ENCODE measurements at places on chromosomes 13 and 19.

GRCh38 chr19:10085641-10086590 lies at the start of gene SHFL:
Gene SHFL (plus strand): TSS chr19:10086317. CDS start chr19:10086428, 111 bp downstream.
- DNase-seq = peak; percentile 67

DNA sequence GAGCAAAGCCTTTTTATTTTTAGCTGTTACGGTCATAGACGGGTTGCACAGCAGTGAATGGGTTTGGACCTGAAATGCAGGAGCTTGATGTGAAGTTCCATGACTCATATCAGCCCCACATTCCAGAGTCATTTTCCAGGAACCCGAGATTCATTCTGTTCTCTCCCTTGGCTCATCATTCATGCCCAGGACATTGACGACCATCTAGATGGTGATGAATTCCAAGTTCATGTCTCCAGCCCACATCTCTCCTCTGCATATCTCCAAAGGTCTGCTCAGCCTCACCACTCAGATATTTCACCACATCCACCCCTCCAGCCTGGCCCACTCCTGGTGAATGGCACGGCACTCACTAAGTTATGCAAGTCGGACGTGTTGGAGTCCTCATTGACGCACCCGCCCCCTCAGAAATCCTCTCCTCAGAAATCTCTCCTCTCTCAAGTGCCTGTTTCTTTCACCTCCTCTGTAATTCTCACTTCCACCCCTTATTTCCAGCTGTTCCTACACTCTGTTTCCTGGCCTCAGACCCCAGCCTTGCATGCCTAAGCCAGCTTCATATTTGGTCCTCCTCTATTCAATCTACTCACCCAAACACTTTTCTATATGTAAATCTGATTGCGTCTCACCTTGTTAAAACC lies 83.1 kb downstream of the ALOX5AP start:
- no peak for DNase-seq

- DNase-seq = no peak
Observed at GRCh38 chr19:18985257-18985656, 44.2 kb upstream of the HOMER3 start.

DNA sequence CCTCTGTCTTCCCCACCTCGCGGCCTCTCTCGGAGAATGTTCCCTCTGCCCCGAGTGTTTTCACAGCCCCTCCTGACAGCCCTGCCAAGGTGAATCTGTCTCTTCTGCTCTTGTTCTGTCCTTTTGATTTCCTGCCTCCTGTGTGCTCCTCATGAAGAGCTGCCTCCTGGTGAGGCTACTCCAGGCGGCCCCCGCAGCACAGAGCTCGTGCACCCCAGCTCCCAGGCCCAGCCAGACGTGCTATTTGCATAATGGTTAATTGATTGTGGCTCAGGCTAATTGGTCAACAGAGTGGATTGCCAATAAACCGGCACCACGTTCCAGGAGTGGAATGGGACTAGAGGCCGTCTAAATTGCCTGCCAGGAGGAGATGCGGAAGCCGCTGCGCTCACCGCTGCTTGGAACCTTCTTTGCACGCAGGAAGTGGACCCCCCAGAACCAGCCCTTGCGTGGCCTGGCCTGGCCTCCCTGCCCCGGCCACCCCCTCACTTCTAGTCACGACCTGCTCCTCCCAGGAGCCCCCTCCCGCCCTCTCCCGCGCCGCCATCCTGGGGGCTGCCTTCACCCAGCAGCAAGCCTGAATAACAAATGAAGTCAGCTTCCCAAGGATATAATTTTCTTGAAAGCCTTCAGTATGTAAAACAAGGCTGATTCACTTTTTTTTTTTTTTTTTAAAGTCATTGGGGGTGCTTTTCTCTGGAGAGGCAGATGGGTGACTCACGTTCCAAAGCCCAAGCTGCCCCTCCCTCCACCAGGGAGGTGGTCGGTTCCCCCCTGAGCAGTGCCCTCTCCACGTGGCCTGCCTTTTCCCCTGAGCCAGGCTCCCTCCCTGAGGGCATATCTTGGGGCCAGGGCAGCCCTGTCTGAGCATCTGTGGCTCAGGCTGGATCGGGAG lies 144.0 kb downstream of the KDM4B start:
- DNase-seq = no peak

- DNase-seq = no peak
Observed at GRCh38 chr19:4781801-4782200, 9.7 kb upstream of the FEM1A start.

DNA sequence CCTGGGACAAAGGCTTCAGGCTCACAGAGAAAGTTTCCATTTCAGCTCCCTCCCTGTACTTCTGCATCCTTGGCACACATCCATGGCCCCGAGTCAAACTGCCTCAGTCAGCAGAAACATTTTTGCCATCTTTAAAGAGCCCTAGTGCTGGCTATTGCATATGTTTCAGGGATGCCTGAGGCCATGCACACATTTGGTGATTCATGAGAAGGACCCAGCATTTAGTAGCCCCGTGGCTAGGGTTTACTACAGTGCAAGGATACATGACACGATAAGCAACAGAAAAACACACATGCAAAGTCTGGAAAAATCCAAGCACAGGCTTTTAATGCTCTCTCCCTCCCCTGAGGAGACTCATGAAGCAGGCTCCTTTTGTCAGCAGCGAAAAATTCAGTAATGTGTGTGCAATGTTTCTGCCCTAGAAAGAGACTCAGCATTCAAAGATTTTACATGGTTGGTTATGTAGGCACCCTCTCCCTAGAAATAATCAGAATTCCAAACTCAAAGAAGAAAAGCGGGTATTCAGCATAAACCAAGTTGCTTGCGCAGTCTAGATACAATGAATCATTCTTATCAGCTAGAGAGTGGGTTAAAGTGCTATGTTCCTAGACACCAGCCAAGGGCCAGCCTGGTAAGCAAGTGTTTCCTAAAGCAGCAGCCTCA lies 17.6 kb downstream of the ACOD1 start:
- no peak for DNase-seq

- DNase-seq = peak; percentile 37
Observed at GRCh38 chr19:28466107-28467045, 746.6 kb downstream of the UQCRFS1 start.

- no peak for DNase-seq
Observed at GRCh38 chr13:44106266-44107152, 226.8 kb downstream of the LACC1 start.

- no peak for DNase-seq
Observed at GRCh38 chr13:78958006-78958405, 299.1 kb upstream of the OBI1 start.

DNA sequence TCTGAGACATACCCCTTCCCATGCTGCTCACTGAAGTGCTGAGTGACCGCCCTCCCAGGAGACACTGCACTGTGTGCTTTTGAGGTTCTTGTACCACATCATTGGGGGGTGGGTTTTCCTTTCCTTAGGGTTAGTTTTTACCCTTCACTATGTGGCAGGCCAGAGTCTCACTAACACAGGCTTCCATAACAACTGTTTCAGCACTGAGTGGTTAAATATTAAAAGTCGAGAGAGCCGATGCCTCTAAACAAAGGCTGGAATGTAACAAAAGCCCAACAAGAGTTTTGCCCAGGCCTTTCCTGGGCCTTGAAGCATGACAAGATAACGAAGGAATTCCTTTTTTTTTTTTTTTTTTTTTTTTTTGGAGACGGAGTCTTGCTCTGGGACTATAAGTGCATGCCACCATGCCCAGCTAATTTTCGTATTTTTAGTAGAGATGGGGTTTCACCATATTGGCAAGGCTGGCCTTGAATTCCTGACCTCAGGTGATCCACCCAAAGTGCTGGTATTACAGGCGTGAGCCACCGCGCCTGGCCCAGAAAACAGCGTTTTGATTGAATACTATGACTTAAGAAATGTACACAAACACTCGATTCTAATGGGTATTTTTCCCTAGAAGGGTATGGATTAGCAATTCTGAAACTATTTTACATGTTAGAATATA lies 46.5 kb downstream of the ZNF823 start:
- no peak for DNase-seq

GRCh38 chr19:2573916-2574315 lies 98.0 kb downstream of the GADD45B start:
- DNase-seq = no peak

- no peak for DNase-seq
Observed at GRCh38 chr13:33033986-33034385, 17.8 kb downstream of the KL start.

- no peak for DNase-seq
Observed at GRCh38 chr19:41739361-41739760, 16.0 kb upstream of the CEACAM6 start.

DNA sequence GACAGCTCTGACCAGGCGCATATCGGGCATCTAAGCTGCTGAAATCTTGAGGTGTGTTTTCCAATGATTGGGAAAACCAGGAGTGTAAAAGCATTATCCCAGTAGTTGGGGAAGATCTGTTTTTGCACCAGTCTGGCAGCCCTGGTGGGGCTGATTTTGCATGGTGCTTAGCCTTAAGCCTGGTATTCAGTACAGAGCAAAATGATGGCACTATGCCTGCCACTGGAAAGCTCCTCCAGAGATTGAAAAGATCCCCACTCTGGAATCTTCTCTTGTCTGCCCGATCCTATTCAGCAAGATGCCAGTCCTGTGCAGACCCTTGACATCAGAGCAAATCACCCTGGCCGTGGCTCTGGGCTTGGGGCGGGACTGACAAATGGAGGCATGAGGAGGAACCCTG lies 44.7 kb upstream of the SIAH3 start:
- no peak for DNase-seq

DNA sequence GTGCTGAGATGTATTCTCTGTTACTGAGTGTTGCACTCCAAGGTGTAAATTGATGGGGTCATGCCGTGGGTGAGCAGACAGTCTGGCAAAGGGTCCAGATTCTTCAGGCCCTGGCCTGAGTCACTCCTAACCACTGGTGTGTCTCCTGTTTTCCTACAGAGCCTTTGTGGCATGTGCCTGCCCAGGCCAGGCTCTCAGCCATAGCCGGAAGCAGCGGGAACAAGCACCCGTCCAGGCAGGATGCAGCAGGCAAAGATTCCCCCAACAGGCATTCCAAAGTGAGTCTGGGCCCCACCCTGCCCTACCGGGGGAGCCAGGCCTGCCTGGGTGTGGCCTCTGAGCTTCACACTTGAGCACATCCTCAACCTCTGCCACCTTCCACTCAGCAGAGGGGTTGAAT lies 61.9 kb downstream of the DPF1 start:
- no peak for DNase-seq

DNA sequence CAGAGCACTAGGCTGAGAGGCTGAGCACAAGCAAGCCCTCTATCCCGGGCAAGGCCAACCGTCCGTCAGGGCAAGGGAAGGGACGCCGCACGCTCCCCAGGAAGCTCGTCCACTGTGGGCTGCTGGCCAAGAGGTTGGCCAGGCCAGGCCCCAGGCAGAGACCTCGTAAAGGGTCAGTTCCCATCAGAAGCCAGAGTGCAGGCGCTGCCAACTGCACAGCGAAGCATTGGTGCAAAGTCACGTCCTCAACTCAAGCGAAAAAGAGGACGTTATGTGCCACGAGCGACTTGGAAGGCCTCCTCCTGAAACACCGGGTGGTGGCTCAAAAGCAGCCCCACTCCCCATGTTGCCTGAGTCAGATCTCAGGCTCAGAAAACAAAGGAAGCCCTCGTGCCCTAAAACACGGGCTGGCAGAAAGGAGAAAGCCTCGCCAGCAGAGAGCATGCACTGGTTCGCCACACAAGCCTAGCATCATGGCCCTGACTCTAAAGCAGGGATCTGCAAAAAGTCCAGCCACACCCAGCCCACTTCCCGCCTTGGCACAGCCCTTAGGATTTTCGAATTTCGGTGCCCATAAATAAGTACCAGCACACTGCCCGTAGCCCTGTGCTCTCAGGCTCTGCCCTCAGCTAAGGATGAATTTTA lies 4.7 kb downstream of the AKAP8 start:
- DNase-seq = no peak

GRCh38 chr19:6056801-6057650 lies 53.3 kb downstream of the RFX2 start:
- no peak for DNase-seq

DNA sequence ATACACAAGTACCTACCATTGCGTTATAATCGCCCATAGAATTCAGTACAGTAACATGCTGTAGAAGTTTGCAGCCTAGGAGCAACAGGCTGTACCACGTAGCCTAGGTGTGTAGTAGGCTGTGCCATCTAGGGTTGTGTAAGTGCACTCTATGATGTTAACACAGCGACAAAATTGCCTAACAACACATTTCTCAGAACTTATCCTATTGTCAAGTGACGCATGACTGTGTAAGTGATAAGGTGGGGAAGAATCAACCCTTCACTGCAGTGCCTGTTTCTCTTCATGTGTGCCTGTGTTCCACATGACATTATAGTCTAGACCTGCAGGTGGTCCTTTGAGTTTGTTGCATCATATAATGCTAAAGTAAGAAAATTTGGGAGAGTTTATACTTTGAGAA lies 94.0 kb downstream of the PCDH9 start:
- no peak for DNase-seq

DNA sequence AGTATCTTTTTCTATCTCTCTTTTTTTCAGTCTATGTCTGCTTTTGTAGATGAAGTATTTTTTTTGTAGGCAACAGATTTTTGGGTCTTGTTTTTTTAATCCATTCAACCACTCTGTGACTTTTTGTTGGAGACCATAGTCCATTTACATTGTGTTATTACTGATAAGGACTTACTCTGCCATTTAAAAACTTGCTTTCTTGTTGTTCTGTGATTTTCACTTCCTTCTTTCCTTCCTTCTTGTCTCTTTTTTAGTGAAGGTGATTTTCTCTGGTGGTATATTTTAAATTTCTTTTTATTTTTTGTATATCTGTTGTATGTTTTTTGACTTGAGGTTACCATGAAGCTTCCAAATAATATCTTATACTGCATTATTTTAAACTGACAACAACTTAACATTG lies 79.5 kb downstream of the COG6 start:
- DNase-seq = no peak

GRCh38 chr19:14826006-14826405 lies 9.0 kb downstream of the OR7A5 start:
- DNase-seq = no peak

- DNase-seq = no peak
Observed at GRCh38 chr13:100707818-100708740, 33.5 kb upstream of the TMTC4 start.

- DNase-seq = no peak
Observed at GRCh38 chr13:87554045-87554444, 117.1 kb upstream of the SLITRK5 start.

- DNase-seq = no peak
Observed at GRCh38 chr19:2113439-2114211, 16.9 kb downstream of the IZUMO4 start.

DNA sequence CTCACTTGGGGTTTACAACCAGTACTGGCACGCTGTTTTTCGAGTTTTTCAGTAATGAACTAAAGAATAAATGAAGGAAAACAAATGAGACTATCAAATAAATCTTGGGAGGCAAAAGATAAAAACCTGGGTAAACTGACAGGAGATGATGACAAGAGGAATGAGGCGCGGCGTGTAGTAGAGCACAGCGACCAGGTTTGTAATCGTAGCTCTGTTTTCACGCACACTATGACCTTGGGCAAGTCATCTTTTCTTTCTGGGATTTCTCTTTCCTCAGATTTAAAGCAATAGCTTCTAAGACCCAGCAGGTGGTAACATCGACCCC lies 419 bp downstream of the MRPS31 start:
- no peak for DNase-seq

GRCh38 chr13:85582890-85583289 lies 216.3 kb downstream of the SLITRK6 start:
- no peak for DNase-seq

DNA sequence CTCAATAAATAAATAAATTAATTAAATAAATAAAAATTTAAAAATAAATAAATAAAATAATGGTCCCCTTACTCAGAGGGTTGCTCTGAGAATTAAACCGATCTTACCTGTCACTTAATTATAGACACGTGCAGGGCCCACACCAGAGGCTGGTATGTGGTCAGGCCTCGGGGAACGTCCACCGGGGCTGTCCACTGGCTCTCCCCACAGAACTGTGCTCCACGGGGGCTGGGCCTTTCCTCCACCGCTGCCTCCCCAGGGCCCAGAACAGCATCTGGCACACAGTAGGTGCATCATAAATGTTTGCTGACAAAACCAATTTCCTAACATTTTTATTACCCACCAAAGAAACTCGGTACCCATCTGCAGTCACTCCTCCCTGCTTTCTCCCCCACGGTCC lies 69.2 kb downstream of the CEBPG start:
- no peak for DNase-seq
